Left renal cortex interstitium (tissue), 4 donors: ENCODE measurements at places on chromosomes 5 and 9. TPM values are rescaled to one million over a fixed set of nuclear protein-coding genes. Genes with fewer than 3 reads are reported as not detected.

- DNase-seq: peak; percentile 19
These were observed 225.1 kb downstream of the ADGRV1 start for GRCh38 chr5:90783460-90784333.

GRCh38 chr5:60698336-60698735 is 1.6 kb downstream of the DEPDC1B start:
- DNase-seq: no peak

GRCh38 chr5:24491490-24491889 is 153.3 kb downstream of the CDH10 start:
- DNase-seq: no peak

The PALM2AKAP2 gene
- polyA plus RNA-seq: 9.0 TPM

DNA sequence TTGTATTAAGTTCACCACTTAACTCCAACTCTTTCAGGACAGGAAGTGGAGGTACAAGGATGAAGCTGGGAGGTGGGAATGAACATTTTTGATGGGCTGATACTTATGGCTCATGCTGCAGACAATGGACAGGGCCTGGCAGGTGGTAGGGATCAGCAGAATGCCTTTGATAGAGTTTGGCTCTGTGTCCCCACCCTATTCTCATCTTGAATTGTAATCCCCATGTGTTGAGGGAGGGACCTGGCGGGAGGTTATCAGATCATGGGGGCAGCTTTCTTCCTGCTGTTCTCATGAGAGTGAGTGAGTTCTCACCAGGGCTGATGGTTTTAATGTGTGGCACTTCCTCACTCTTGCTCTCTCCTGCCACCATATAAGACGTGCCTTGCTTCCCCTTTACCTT is 87.3 kb upstream of the PRLR start:
- DNase-seq: no peak

The BTNL8 gene
- 0.84 TPM for polyA plus RNA-seq

DNA sequence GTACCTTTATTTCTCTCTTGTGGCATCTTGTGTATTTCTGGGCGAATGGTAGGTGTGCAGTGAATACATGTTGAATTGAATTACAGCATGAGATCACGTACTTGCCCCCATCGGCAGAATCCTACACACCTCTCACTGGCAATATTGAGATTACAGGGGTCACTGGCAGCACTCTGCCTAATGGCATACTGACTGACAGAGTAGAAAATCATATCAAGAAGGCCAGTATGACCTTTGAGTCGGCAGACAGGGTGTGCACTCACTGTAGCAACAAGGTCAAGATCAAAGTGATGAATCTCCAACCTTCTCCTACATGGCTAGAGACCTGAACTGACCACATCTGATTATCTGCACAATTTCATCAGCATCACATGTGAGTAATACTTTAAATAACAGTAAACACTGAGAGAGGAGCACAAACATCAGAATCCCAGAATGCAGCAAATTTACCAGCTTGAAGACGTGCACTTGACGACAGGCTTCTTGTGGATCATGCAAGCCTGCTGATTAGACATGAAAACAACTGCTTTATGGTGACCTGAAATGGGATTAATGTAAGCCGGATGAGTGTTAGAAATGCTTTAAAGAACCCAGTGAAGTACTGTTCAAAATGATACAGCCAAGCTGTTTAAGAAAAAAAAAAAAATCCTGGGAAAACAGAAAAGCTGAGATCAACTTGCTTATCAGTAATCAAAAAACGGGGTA is 267.1 kb upstream of the EFNA5 start:
- DNase-seq: no peak

DNA sequence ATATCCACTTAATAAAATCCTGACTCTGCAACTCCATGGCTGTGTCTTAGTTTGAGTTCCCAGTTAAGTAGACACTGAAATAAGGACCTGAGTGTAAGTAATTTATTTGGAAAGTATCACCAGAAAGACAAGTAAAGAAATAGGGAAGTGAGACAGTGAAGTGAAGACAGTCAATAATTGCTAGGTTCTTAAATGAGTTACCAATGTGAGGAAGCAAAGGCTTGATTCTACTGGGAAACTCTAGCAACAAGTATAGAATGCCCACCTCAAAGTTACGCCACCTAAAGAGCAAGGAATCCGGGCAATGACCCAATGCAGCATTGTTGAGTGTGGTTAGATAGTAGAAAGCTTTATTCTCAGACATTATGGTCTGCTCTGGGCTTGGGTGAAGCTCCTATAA is 383.9 kb downstream of the TLR4 start:
- no peak for DNase-seq

DNA sequence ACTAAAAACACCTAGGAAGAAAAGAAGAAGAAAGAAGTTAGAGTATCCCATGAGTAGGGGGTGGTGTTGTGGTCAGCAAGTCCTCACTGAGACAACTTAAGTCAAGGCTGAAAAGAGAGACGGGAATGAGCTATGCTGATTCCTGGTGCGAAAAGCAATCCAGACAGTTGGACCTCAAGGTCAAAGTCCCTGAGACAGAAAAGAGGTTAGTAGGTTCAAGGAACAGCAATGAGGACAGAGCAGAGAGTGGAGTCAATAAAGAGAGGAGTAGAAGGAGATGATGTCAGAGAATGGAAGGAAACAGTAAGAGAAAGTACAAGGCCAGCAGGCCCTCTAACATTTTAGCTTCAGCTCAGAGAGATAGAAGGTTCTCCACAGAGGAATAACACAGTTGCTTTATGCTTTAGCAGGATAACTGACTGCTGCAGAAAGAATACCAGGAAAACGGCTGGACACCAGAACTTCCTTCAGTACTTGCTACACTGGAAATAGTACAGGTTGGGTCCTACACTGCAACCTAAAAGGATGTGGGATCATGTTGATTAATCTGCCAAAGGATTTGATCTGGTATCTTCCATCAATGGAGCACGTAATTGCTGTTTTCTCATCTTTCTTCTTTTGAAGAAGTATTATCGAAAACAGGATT is 43.6 kb downstream of the GNAQ start:
- DNase-seq: no peak

DNA sequence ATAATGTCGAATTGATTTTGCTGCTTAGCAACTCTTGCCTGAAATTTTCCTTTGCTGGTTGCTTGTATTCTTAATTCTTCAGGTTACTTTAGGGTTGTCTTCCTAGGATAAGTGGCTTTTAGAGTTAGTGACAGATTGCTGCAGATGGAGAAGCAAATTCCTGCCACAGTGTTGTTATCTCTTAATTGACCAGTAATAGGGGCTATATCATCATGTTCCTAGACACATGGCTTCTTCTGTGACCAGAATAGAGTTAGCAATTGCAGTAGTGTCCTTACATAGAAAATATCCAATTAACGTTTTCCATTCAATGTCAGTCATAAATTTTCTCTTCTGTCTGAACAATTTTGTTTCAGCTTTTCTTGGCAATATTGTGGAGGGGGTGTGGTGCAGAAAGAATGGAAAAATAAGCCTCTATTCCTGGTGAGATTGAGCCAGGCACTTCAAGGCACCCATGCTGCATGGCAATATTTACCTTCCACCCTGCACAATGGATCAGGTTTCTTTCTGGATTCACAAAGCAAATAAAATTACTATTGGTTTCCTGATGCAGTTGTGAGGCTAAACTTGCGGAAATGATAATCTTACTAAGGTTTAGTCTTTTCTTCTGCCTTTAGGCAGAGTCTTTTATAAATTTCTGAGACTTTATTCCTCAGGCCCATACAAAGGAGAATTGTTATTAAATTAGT is 1481.5 kb downstream of the EFNA5 start:
- no peak for DNase-seq
